ENCODE measurements at places on chromosomes 5 and 9. TPM values are rescaled to one million over a fixed set of nuclear protein-coding genes. Genes with fewer than 3 reads are reported as not detected.

DNA sequence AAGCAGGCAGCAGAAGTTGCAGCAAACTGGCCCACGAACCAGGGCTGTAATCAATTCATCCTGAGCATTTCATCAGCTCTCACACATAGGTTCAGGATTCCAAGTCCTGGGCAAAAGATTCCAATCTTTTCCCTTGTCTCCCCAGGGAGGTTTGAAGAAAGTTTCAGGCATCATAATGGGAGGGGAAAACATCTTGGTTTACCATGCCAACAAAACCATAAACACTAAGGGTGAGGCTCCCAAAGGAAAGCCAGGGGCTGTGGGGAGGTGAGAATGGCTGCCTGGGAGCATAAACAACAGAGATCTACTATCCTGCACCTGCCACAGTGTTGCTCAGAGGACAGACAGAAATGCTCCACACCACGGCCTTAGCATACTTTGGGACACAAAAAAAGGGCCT lies 94.6 kb downstream of the SH3TC2 start:
- DNase-seq: no peak

DNA sequence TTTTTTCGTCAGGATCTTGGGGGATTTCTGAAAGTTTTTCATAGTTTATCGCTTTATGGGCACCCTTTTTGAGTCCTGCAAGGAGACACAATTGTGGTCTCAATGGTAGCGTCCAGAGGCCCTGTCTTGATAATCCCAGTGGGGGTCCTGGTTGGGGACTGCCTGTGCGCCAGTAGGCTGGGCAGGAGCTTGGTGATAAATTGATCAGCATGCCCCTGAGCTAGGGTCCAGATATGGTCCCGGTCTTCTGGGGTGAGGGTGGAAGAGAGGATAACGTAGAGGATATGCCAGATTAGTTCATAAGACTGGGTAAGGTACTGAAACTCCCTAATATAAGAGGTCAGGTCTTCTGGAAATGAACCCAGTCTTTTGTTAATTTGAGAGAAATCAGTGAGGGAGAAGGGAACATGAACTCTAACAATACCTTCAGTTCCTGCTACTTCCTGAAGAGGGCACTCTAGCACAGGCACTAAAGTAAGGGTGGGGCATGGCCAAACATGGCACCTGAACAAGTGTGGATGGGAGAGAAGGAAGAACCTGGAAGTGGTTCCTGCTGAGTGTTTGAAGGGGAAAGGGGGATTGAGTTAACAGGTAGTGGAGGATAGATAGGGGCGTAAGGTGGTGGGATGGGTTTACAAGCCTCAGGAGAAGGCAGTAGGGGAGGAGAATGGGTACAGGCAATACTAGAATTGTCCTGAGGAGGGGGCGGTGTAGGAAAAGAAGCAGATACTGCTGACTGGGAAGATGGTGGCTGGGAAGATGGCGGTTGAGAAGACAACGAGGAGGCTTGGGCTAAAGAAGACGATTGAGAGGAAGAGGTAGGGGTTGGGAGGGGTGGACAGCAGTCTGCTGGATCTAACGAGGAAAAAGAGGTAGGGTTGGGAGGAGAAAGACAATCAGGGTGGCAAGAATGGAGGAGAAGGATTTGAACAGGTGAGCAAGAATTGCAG lies 33.8 kb upstream of the ANXA2R start:
- DNase-seq: peak; percentile 36

DNA sequence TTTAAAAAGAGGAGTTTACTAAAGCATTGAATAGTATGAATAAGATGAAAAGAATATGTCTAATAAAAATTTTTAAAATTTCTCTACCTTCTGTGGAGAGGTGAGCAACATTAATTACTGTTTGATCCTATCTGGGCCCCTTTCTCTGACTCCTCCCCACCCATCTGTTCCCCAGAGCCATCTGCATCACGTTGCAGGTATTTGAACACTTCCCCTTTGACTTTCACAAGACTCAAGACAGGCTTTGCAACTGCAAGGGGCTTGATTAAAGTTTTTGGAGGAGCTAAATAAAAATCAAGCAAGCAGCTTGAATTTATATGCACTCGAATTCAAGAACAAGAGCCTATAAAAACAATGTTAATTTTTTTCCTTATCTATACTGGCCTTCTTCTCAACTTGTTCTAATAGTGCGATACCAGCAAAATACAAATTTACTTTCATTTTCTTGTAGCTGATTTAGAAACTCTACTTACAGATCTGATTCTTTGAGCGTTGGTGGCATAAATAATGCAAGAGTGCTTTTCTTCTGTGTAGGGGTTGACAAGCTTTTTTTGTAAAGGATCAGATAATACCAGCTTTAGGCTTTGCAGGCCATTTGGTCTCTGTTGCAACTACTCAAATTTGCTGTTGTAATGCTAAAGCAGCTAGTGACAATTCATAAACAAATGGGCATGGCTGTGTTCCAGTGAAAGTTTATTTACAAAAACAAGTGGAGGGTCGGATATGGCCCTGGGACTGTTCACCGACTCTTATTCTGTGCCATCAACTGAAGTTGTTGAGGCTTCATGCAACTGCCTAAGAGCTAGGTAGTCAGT lies 21.2 kb downstream of the TXNDC8 start:
- DNase-seq: no peak

DNA sequence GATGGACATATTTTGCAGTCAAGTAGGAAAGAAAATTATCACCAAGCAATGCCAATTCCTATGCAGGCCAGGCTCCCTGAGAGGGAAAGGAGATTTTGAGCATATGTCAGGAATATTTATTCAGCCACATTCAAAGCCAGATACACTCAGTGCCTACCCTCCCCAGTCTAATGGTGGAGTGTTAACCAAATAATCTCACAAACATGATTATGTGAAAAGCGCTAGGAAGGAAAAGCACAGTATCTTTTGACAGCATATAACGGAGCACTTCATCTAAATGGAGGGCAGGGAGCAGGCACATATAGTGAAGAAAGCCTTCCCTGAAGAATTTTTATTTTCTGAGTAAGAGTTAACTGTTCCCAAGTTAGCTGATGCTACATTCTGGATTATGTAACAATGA lies 80.3 kb upstream of the SLC30A5 start:
- DNase-seq: no peak

- DNase-seq: no peak
Measured at GRCh38 chr5:133389066-133389590, 223.2 kb downstream of the FSTL4 start.

FANCG gene
- 107 TPM for total RNA-seq

GRCh38 chr5:142717582-142718215 lies 31.8 kb upstream of the FGF1 start:
- no peak for DNase-seq

DNA sequence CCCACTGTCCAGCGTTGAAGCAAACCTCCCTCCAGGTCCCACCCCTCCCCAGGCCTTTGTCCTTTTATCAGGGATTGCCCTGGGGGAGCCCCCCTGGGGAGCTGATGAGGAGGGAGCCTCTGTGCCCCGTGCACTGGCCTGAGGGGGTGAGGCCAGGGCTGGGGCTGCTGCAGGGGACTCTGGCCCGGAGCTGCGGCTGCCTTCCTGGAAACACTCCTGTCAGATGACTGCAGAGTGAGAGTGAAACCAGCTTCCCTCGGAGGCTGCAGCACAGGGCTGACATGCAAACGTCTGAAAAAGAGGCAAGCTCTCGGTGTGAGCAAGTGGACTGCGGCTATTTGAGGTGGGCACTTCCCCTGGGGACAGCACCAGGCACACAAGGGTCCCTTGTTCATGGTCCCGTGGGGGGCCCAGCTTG lies 4.6 kb upstream of the TRAF2 start:
- peak; percentile 63 for DNase-seq

TMEFF1 gene
- 1.1 TPM for total RNA-seq

DNA sequence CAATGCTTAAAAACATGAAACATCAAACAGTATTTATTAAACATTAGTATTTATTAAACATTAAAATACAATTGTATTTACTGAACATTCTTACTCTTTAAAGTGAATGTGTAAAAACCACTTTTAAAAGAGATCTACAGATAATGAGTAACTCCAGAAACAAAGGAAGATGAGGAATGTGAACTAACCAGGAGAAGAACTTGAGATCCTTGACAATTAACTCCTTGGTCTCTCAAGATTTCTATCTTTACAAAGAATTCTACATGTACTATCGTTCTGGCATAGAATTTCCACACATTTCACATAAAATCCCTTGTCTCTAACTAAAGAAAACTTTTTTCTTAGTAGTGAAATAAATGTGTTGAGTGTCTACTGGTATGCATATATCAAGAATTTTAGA lies 28.7 kb upstream of the IFNE start:
- DNase-seq: no peak

GRCh38 chr5:113240951-113241726 lies 193.7 kb downstream of the TSSK1B start:
- DNase-seq: no peak

GRCh38 chr5:173355561-173355960 lies 27.3 kb upstream of the STC2 start:
- DNase-seq: no peak

IFNB1 gene
- total RNA-seq: not detected

GRCh38 chr5:135706474-135706873 lies 127.7 kb upstream of the CXCL14 start:
- DNase-seq: no peak

SYNPO gene
- not detected for total RNA-seq

GRCh38 chr5:36230151-36230790 lies 11.5 kb downstream of the NADK2 start:
- DNase-seq: no peak

GRCh38 chr9:87350915-87351314 lies 146.8 kb upstream of the DAPK1 start:
- no peak for DNase-seq

HAND1 gene
- total RNA-seq: not detected

DNA sequence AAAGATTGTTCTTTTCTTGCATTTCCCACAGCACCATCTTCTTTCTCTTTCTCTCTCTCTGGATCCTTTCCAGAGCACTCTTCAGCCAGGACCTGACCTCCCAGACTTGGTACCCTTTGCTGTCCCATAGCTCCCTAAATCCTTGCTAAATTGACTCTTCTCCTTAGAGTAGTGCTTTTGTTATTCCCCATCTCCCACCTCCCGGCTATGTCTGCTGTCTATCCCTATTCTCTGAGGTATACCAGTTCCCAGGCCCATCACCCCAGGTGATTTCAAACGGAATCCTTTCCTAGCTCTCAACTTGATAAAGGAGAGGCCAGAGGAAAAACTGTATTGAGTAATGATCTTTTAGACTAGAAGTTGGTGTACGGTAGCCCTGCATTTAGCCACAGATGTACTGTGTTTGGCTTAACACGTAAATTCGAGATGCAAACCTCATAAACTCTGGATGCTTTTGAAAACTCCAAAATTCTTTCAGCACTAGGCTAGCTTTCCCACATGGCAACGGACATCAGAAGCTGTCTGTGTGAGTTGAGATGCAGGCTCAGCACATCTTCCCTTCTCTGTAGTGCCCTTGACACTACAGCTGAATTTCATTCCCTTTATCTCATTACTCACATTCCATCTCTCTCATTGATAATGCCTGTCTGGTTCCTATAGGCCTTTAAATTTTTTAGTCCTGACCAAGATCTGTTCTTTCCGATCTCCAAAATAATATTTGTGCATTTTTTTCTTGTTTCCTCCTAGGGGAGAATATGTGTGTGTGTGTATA lies 320.8 kb upstream of the ITGA1 start:
- DNase-seq: no peak

GRCh38 chr5:163540696-163541095 lies 35.3 kb downstream of the MAT2B start:
- DNase-seq: no peak

GRCh38 chr5:88729084-88729828 lies 153.7 kb downstream of the MEF2C start:
- peak; percentile 34 for DNase-seq

GRCh38 chr5:127011153-127011552 lies 19.2 kb downstream of the MARCHF3 start:
- no peak for DNase-seq

BNC2 gene
- total RNA-seq: not detected

DNA sequence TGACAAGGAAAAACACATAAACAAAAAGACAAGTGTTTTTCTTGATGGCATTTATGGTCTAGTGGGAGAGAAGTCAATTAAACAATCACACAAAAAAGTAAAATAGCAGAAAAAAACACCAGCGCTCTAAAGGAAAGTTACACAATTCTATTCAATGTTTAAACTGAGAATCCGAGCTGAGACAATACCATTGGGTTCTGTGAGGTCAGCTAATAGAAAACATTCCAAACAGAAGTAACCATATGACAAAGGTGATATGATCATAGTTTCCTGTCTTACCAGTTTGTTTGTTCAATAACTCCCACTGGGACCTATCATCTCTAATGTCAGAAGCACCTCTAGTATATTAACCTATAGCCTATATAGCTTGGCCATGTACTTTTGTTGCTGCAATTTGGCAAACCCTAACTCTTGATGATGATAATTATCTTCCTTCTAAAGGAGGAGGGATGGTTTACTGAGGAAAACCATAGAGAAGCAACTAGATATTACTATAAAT lies 1030.0 kb downstream of the CDH12 start:
- DNase-seq: no peak

DNA sequence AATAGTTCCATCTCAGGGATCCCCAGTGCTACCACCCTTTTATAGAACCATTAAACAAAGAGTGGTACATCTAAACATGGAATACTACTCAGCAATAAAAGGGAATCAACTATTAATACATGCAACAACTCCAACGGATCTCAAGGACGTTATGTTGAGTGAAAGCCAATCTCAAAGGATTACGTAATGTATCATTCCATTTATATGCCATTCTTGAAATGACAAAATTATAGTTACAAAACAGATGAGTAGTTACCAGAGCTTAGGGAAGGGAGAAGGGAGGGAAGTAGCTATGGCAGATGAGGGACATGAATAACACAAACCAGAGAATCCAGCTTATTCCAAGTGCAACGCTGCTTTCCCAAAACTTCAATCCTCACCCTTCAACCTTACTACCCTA lies 69.5 kb downstream of the ACTL7B start:
- DNase-seq: no peak

P4HA2 gene
- 44.9 TPM for total RNA-seq

GHR gene
- total RNA-seq: not detected

TSSK1B gene
- not detected for total RNA-seq

DNA sequence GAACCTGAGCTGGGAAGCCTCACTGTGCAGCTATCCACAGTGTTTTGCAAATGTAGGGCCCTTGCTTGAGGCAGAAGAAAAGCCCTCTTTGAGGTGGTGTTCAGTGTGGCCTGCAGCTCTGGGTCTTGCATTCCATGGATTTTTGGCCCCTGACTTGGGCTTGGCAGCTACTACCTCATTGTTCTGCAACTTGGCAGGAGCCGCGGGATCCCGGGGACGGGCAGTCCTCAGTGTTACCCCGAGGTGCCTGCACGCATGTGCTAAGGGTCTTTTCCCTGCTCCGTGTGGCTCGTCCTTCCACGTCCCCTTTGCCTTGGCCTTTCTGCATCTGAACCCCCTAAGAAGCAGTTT lies 39.8 kb downstream of the NEK6 start:
- no peak for DNase-seq

GRCh38 chr9:77455312-77455927 lies 192.7 kb downstream of the GNA14 start:
- peak; percentile 30 for DNase-seq

KIF4B gene
- 0.07 TPM for total RNA-seq

GRCh38 chr5:23367874-23368273 lies 139.5 kb upstream of the PRDM9 start:
- no peak for DNase-seq

GRCh38 chr5:168647083-168647482 lies 67.9 kb upstream of the PANK3 start:
- no peak for DNase-seq

FCN2 gene
- total RNA-seq: not detected

GRCh38 chr5:116451905-116452450 lies 122.6 kb downstream of the SEMA6A start:
- DNase-seq: no peak

Data from activated T-helper 2 cell treated with anti-CD3 and anti-CD28 coated beads, Interferon-gamma antibody, Interleukin-2, Interleukin-4, amounts not matched to agents 10 μg/mL and 5 μg/mL and 100 μg/mL, durations not matched to agents 14 hours and 24 hours and 36 hours (primary cell).